ENCODE measurements at places on chromosomes 1 and 21.
A peak's percentile ranks its signal among the peaks of the same experiment; 100 is the strongest.

GRCh38 chr21:42570841-42571387 is 57.3 kb downstream of the SLC37A1 start:
- DNase-seq, result peak; percentile 44

- DNase-seq, result no peak
These were observed 143.7 kb downstream of the DNM3 start for GRCh38 chr1:171984850-171985485.

DNA sequence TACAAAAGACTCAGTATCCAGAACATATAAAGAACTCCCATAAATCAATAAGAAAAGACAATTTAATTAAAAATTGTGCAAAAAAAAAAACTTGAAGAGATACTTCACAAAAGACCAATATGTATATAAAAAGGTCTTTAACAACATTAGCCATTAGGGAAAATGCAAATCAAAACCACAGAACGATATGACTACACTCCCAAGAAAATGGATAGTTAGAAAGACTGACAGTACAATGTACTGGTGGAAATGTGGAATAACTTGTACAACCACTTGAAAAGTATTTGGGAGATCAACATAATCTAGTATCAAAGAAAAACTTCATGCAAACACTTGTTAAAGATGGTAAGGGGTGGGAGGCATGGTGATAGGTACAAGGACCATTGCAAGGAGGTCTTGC is 3.9 kb upstream of the CLCA1 start:
- no peak for DNase-seq

DNA sequence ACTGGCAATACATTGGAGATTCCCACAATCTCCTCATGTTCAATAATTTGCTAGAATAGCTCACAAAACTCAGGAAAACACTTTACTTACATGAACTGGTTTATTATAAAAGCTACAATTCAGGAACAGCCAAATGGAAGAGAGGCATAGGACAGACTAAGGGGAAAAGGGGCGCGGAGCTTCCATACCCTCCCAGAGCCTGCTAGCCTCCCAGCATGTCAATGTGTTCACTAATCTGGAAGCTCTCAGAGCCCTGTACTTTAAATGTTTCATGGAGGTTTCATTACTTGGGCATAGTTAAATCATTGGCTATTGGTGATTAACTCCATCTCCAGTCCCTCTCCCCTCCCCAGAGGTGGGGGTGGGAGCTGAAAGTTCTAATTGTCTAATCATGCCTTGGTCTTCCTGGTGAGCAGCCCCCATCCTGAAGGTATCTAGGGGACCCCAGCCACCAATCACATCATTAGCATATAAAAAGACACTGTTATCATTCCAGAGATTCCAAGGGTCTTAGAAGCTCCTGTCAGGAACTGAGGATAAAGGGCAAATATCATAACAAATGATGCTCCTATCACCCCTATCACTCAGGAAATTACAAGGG is 10.9 kb upstream of the DMRTB1 start:
- DNase-seq, result no peak

- no peak for DNase-seq
These were observed 10.2 kb upstream of the IL10 start for GRCh38 chr1:206782448-206782847.

- no peak for DNase-seq
These were observed 13.6 kb downstream of the WDR4 start for GRCh38 chr21:42865776-42866160.

DNA sequence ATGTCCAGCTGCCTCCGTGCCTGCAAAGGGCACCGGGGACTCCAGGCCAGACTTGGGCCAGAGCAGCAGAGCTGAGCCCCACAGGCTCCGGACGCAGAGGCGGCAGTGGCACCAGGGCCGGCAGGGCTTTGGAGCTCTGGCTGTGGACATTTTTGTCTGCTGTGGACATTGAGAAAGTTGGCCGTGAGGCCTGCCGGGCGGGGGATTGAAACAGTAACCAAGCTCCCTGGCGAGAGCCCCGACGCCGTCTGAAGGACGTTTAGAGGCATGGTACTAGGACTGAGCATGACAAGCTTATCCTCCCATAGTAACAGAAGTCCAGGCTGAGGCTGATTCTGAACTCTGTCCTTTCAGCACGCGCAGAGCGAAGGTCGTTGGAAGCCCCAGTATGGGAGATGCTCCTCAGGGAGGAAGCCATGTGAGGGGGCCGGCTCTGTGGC is 323.8 kb downstream of the AMY1C start:
- DNase-seq, result no peak

- DNase-seq, result no peak
These were observed 1214.8 kb upstream of the ADGRL4 start for GRCh38 chr1:80221319-80221718.

DNA sequence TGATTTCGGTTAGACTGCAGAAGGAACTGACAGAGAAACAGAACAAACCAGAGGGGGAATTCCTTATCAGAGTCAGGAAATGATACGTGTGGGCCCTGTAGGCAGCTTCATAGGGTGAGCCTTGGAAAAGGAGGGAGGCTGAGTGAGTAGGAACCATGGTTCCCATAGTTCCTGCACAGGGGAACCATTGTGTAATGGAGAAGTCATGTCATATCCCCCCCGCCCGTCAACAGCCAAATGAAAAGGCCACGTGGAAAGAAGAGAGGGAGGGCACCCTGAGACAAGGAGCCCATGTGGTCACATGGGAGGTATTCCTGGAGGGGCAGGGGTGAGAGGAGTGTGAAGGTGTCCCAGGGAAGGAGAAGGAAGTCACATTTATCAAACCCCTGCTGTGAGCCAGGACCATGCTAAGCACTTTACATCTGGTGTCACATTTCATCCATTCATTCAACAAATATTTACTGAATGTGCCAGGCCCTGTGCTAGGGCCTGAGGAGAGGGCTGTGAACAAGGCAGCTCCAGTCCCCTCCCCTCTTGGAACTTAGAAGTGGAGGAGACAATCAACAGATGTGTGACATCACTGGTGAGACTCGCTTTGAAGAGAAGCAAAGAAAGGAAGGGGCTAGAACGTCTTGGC is 15.7 kb upstream of the FGR start:
- DNase-seq, result no peak

DNA sequence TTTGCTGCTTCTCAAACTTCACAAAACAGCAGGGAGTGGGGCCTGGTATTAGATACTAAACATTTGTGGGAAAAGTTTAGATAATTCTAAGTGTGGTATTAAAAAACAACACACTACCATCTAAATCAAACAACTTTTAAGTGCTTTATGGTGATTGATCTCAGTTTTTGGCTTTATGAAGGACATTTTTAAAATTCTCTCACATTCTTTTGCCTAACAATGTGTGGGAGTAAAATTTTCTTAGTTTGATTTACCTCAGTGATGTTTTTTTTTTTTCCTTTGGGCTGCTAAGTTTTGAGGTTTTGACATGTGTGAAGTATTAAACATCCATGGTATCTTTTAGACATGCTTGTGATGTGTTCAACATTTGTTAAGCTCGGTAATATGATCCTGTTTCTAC is 116.2 kb downstream of the DISP1 start:
- no peak for DNase-seq

DNA sequence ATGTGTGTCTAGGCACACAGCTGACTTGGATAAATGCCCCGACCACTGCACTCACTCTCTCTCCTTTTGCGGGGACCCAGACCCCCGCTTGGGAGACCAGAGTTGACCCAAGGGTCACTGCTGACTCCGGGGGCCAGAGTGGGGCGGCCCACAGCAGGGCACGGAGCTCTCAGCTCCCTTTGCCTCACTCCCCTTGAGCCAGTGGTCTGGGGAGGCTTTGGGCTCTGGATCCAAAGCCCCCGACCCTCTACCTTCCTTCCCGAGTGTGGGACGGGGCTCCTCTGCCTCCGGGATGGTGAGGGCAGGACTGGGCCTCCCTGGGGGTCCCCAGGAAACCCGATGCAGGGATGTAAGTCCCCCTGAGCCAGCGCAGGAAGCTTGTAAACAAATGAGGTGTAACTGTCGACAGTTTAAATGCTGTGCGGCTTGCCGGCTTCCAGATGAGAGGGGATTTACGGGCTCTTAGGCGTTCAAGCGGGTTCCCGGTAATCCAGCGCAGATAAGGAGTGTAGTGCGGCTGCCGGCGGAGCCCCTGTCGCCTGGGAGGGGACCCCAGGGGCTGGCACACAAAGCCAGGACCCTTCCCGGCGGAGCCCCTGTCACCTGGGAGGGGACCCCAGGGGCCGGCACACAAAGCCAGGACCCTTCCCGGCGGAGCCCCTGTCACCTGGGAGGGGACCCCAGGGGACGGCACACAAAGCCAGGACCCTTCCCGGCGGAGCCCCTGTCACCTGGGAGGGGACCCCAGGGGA is 7.4 kb downstream of the ACTRT2 start:
- no peak for DNase-seq
